ENCODE measurements at places on chromosomes 4 and X.

DNA sequence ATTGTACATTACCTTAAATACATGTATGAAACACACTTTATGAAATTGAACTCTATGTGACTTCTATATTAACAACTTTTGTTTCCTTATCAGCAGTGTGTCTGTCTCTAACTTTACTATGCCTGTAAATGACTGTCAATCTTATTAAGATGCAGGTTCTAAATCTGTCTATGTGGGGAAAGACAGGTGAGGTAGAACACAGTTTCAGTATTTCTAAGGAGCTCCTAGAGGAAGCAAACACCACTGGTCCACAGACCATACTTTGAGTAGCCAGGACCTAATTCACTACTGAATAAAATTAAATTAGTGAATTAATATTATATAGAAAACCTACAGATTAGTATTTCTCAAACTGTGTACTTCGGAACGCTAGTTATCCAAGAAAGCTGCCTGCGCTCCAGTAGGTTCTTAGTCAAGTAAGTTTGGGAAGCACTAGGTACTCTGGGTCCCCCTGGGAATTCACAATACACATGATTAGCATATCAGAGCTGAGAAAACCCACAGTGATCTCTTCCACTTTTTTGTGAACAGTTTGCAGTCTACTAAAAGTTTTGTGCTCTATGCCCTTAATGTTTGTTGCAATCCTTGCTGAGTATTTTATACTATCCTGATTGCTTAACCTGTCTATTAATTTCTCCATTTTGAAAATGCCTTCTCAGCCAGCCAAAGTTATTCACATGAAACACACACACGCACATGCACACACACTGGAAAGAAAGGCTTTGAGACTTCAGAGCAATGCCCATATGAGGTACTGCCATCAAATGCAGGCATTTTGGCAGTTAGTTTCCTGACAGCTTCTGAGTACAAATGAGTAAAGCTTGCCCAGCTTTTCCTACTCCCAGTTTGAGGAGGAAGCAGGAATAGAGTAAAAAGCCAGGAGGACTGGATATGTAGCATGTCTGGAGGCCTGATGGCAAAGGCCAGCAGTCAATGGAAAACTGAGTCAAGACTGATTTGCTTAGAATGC lies 133.6 kb upstream of the CPEB2 start:
- H3K27ac ChIP-seq: no peak overlapping the region
- H3K36me3 ChIP-seq: no peaks in the 10 kb centered on the region
- no peak overlapping the region for H3K4me3 ChIP-seq
- no peak for DNase-seq
- no peaks in the 10 kb centered on the region for H3K27me3 ChIP-seq

GRCh38 chr4:761086-761485 lies 55.5 kb downstream of the PCGF3 start:
- peaks cover 11% of the 10 kb centered on the region for H3K4me1 ChIP-seq
- H3K27me3 ChIP-seq: no peaks in the 10 kb centered on the region
- DNase-seq: no peak
- no peak overlapping the region for H3K27ac ChIP-seq
- peaks cover 21% of the 10 kb centered on the region for H3K36me3 ChIP-seq

GRCh38 chr4:123304151-123304964 lies 92.2 kb upstream of the SPRY1 start:
- H3K4me3 ChIP-seq: no peak overlapping the region
- H3K27me3 ChIP-seq: no peaks in the 10 kb centered on the region
- no peak overlapping the region for H3K27ac ChIP-seq
- H3K36me3 ChIP-seq: no peaks in the 10 kb centered on the region
- DNase-seq: no peak

DNA sequence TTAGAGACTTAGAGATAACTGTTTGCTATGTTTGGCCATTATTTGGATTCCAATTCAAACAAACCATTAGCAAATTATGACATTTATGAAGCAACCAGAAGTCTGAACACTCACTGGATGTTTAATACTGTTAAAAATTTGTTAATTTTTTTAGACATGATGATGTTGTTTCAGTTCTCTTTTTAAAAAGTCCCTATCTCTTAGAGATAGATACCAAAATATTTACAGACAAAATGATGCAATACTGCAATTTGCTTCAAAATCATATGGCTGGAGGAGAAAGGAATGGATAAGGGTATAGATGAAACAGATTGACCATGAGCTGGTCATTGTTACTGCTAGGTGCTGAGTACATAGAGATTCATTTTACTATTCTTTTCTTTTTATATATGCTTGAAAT lies 534.6 kb downstream of the BCOR start:
- no peaks in the 10 kb centered on the region for H3K27me3 ChIP-seq
- H3K4me1 ChIP-seq: no peaks in the 10 kb centered on the region
- DNase-seq: no peak
- no peaks in the 10 kb centered on the region for H3K36me3 ChIP-seq

- DNase-seq: no peak
- no peaks in the 10 kb centered on the region for H3K27me3 ChIP-seq
- H3K4me3 ChIP-seq: no peak overlapping the region
Observed at GRCh38 chrX:11066812-11067211, 44.3 kb upstream of the HCCS start.

GRCh38 chr4:152115794-152116193 lies 355.0 kb upstream of the GATB start:
- peak overlapping the region; percentile 36 for H3K4me3 ChIP-seq
- peaks cover 16% of the 10 kb centered on the region for H3K4me1 ChIP-seq
- no peaks in the 10 kb centered on the region for H3K27me3 ChIP-seq
- no peaks in the 10 kb centered on the region for H3K36me3 ChIP-seq
- peak; percentile 50 for DNase-seq

- H3K27me3 ChIP-seq: no peaks in the 10 kb centered on the region
- H3K4me3 ChIP-seq: peak overlapping the region; percentile 86
- no peaks in the 10 kb centered on the region for H3K36me3 ChIP-seq
- peak overlapping the region; percentile 90 for H3K27ac ChIP-seq
- DNase-seq: no peak
Observed at GRCh38 chr4:184536881-184537248, 62.5 kb upstream of the IRF2 start.

- H3K27me3 ChIP-seq: no peaks in the 10 kb centered on the region
- no peak for DNase-seq
- no peak overlapping the region for H3K27ac ChIP-seq
- no peaks in the 10 kb centered on the region for H3K36me3 ChIP-seq
- H3K4me1 ChIP-seq: peaks cover 8% of the 10 kb centered on the region
Observed at GRCh38 chrX:78658414-78658813, 714 bp downstream of the RTL3 start.

DNA sequence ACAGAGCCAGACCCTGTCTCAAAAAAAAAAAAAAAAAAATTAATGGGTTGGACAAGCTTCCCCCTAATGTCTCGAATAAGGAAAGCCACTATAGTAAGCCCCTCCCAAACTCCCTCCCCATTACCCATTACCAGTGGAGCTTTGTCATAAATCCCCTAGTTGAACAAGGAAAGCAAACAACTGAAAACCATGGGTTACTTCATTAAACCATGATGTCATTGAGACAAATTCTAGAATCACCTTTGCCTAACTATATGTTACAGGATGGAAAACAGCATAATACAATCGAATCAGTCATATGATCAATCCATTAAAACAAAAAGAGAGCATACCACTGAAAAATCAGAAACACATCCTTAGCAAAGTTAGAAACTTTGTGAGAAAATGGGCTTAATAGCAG lies 8.2 kb downstream of the ARAP2 start:
- no peak overlapping the region for H3K4me3 ChIP-seq
- no peaks in the 10 kb centered on the region for H3K27me3 ChIP-seq
- no peak overlapping the region for H3K27ac ChIP-seq

GRCh38 chrX:129655547-129656249 lies 942 bp upstream of the APLN start:
- H3K4me1 ChIP-seq: peaks cover 17% of the 10 kb centered on the region
- H3K4me3 ChIP-seq: no peak overlapping the region
- no peaks in the 10 kb centered on the region for H3K36me3 ChIP-seq
- peaks cover 32% of the 10 kb centered on the region for H3K27me3 ChIP-seq
- H3K27ac ChIP-seq: no peak overlapping the region
- no peak for DNase-seq

GRCh38 chr4:146379744-146380143 lies 142.0 kb downstream of the SLC10A7 start:
- H3K27ac ChIP-seq: no peak overlapping the region
- H3K27me3 ChIP-seq: no peaks in the 10 kb centered on the region
- H3K36me3 ChIP-seq: no peaks in the 10 kb centered on the region
- no peak for DNase-seq
- H3K4me3 ChIP-seq: no peak overlapping the region
- H3K4me1 ChIP-seq: no peaks in the 10 kb centered on the region

DNA sequence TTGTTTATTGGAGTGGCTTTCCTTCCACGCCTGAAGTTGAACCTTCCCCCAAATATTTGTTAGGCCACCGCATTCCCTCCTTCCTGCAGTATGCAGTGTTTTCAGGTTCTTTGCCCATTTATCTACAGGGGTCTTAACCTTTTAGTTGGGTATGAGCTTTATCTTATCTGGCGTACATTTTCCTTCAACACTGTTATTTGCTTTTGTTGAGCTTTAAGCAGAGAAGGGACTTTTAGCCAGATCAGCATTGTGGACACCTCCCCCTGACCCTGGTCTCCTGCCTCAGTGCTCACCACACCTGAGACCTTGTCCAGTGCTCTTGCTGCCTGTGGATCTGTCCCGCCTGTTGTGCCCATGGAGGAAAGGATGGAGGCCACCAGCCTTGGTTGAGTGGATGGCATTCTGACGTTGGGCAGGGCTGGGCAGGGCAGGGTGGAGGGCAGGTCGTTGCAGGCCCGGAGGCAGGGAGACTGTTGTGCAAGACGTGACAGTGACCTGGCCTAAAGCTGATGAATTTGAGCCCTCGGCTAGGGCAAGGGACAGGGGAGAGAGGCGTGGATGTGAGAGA lies 998 bp upstream of the DUSP9 start:
- no peaks in the 10 kb centered on the region for H3K36me3 ChIP-seq
- peaks cover 36% of the 10 kb centered on the region for H3K4me1 ChIP-seq
- peaks cover 69% of the 10 kb centered on the region for H3K27me3 ChIP-seq
- DNase-seq: no peak

DNA sequence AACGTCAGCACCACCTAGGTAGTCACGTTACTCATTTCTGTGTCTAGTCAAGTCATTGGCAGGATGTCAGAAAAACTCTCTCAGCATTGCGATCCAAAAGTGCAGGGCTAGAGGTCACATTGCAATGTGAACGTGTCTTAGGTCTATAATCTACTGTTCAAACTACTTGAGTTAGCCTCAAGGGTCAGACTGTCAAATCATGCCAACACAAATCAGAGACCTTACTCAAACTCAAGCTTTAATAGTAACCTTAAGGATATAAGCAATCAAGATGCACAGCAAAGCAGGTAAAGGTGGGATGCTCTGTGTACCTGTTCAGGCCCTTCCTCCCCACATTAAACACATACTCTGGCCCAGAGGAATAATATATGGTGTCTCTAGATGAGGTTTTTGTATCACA lies 114.4 kb upstream of the NOCT start:
- no peaks in the 10 kb centered on the region for H3K4me1 ChIP-seq
- no peaks in the 10 kb centered on the region for H3K36me3 ChIP-seq
- no peak overlapping the region for H3K4me3 ChIP-seq
- no peak overlapping the region for H3K27ac ChIP-seq
- H3K27me3 ChIP-seq: no peaks in the 10 kb centered on the region

DNA sequence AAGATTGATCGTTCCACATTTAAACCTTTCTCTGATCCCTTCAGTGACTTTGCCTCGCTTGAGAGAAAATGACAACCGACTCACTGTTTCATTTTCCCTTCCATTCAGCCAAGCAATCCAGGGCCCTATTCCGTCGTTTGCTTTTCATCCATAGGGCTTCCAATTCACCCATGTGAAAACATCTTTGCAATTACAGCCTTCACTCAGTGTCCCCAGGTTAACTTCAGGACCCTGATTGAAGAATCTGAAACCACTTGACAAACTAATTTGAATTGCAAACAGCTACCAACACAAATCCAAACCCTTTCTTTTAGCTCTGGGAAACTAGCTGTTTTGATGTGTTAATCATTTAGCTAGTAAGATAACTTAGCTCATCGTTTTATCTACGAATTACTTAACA lies 120.2 kb upstream of the FAM9C start:
- no peaks in the 10 kb centered on the region for H3K27me3 ChIP-seq
- H3K36me3 ChIP-seq: no peaks in the 10 kb centered on the region
- no peak for DNase-seq
- peaks cover 10% of the 10 kb centered on the region for H3K4me1 ChIP-seq
- H3K27ac ChIP-seq: no peak overlapping the region
- no peak overlapping the region for H3K4me3 ChIP-seq

DNA sequence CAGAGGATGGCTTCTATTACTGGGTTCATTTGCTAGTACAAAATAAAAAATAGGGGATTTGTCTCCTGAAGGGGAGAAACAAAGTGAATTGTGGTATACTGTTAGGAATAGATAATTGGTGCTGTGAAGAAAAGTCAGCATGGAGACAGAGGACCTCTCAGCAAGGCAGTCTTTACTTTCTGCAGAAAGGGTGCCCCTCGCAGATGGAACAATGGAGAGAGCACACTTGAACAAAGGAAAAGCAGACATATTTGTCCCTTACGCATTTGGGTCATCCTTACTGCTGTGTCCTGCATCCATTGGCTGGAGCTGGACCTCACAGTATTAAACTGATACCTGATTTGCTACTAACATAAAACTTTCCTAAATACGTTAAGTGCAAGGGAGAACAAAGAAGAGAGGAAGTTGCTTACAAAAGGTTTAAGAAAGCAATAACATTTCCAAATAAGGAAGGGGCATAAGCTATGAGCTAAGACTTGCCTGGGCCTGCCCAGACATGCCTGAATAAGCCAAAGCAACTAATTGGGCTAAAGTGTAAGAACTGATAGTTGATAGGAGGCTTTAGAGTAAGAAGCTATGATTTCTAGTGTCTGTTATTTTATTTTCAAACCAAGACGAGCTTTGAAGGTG lies 83.8 kb downstream of the CCKAR start:
- H3K36me3 ChIP-seq: peaks cover 12% of the 10 kb centered on the region
- H3K27me3 ChIP-seq: no peaks in the 10 kb centered on the region
- no peaks in the 10 kb centered on the region for H3K4me1 ChIP-seq

- no peak overlapping the region for H3K27ac ChIP-seq
- no peak for DNase-seq
- H3K4me1 ChIP-seq: no peaks in the 10 kb centered on the region
- H3K27me3 ChIP-seq: no peaks in the 10 kb centered on the region
Observed at GRCh38 chr4:39664828-39665731, 26.4 kb upstream of the SMIM14 start.

GRCh38 chrX:32041181-32041580 lies 969.3 kb upstream of the FTHL17 start:
- no peak overlapping the region for H3K4me3 ChIP-seq
- H3K36me3 ChIP-seq: no peaks in the 10 kb centered on the region
- H3K4me1 ChIP-seq: no peaks in the 10 kb centered on the region
- no peak overlapping the region for H3K27ac ChIP-seq
- DNase-seq: no peak
- H3K27me3 ChIP-seq: no peaks in the 10 kb centered on the region

DNA sequence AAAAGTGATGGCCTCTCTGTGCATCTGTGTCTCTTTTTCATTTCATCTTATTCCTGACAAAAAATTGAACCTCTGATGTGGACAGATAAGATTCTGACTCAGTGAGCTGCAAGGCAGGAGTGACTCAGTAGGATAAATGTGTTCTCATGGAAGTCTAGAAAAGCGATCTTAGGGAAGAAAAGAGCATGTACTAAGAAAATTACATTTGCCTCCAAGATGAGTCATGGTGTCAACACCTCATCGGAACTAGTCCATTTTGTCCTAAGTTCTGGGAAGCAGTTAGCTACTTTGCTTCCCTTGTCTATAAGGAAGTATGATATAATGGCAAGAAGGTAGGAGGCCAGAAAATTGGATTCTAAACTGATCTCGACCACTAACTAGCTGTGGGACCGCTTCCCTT lies 83.5 kb upstream of the AFF2 start:
- no peaks in the 10 kb centered on the region for H3K27me3 ChIP-seq
- H3K36me3 ChIP-seq: no peaks in the 10 kb centered on the region
- DNase-seq: no peak
- H3K27ac ChIP-seq: no peak overlapping the region
- H3K4me1 ChIP-seq: no peaks in the 10 kb centered on the region
